ENCODE measurements at places on chromosomes 13 and 19.
A peak's percentile ranks its signal among the peaks of the same experiment; 100 is the strongest.

DNA sequence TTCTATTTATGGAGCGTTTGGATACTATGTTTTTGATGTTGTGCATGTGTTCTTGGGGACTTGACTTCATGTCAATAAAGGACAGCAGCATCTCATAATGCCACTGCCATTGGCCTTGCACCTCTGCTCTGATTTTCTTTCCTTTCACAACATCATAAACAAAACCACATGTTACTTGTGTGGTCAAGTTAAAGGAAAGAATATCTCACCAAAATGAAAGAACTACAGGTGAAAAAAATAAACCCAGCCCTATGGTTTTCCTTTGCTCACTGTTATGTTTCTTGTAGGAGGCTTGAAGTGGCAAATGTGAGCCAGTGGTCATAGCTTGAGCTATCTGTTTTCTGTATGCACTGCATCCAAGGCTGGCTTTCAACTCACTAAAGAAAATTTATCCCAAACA lies 240.4 kb downstream of the KCNRG start:
- DNase-seq: no peak

- DNase-seq: no peak
Measured at GRCh38 chr13:102289606-102290005, 112.2 kb downstream of the FGF14 start.

DNA sequence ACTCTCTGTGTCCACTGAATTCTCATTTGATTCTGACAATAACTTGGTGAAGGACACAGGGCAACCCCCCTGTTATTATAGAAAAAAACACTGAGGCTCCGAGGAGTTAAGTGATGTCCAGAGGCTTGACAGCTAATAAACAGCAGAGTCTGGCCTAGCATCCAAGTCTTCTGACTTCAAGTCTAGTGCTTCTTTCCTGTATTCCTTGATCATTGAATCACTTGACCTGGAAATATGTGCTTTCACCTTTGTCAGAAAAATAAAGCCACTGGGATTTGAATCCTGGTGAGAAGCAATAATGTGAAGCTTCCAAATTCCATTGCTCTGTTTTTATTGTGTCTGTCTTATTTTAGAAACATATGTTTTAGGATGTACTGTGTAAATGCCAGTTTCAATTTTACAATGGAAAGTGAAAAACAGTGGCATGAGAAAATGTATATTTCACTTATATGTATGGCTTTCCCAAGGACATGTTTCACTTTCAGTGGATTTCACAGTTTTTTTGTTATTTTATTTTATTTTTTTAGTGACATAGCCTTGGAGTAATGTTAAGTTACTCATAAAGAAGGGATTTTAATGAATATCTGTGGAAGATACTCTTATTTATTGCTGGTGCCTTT lies 190.2 kb downstream of the GPC6 start:
- DNase-seq: no peak

- DNase-seq: no peak
Measured at GRCh38 chr19:34692549-34692948, 15.1 kb downstream of the ZNF302 start.

GRCh38 chr19:55492362-55492944 lies 4.2 kb downstream of the SSC5D start:
- DNase-seq: no peak

DNA sequence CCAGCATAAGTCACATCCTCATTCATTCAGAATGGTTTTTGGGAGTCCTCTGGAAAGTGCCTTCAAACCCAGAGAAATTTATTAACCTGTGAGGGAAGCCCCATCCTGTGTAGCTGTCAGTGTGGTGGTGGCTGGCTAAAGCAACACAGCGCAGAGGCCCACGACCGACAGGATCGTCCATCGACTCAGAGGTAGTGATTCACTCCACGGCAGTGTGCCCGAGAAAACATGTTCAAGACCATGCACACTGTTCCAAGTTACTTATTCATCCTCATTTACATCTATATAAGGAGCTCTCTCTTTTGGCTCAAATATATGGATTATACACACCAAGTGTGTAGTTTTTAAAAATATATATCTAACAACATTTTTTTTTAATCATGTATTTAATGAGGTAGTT lies 96.3 kb upstream of the SLC15A1 start:
- no peak for DNase-seq

DNA sequence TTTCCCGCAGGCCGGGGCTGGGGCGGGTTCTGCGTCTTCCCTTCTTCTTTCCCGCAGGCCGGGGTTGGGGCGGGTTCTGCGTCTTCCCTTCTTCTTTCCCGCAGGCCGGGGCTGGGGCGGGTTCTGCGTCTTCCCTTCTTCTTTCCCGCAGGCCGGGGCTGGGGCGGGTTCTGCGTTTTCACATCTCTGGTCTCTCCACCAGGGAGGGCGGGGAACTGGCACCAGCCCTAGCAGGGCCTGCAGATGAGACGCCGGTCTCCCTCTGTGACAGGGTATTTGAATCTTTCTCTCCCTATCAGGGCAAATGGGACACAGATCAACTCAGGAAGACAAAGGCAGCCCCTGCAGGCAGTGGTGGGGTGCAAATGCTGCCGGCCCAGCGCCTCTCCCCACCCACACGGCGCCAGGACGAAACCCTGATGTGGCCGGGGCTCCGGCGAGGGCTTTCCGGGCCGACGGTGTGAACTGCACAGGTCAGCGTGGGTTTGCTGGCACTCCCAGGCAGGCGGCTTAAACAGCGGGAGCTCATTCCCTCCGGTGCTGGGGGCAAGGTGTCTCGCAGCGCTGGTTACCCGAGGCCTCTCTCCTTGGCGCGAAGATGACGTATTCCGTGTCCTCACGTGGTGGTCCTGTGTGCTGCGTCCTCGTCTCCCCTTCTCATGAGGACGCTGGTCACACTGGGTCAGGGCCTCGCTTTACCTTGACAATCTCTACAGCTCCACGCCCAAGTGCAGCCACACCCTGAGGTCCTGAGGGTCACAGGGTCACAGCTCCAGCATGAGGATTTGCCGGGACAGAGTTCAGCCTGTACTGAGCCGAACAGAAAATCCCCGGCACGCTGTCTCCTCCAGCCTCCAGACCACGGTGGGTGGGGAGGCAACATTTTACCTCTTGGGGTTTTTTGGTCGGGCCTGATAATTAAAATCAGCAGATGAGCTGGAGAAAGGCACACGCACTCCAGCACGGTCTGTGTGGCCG lies 717 bp upstream of the C13orf46 start:
- DNase-seq: no peak

- no peak for DNase-seq
Measured at GRCh38 chr13:47457626-47458025, 543.4 kb downstream of the SUCLA2 start.

GRCh38 chr19:41844601-41845000 lies at the start of gene LYPD4:
Gene LYPD4 (minus strand): TSS chr19:41844683. CDS start chr19:41839285, 5,398 bp downstream.
- no peak for DNase-seq

DNA sequence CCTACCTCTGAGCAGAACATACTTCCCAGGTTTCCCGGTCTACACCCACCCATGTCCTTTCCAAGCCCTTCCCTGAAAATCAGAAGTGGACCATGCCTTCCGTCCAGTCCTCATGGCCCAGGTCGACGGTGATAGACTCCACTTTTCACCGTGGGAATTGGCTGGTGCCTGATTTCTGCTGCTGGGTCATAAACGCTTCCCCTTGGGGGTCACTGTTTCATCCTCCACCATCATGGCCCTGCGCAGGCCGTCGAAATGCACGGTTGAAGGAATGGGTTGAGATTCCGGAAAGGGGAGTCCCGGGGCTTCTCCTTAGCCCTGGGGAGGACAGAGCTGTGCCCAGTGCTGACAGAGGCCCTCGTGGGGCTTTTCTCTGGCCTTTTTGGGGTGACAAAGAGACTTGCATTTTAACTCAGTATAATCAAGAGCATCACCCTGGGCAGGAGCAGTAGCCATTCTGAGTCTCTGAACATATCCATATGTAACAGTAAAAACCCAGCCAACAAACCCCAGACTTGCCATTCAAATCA lies 75.5 kb downstream of the SOX1 start:
- DNase-seq: no peak

- no peak for DNase-seq
Measured at GRCh38 chr13:57740719-57741118, 109.2 kb downstream of the PCDH17 start.

- no peak for DNase-seq
Measured at GRCh38 chr19:40256512-40256911, 28.6 kb downstream of the AKT2 start.

DNA sequence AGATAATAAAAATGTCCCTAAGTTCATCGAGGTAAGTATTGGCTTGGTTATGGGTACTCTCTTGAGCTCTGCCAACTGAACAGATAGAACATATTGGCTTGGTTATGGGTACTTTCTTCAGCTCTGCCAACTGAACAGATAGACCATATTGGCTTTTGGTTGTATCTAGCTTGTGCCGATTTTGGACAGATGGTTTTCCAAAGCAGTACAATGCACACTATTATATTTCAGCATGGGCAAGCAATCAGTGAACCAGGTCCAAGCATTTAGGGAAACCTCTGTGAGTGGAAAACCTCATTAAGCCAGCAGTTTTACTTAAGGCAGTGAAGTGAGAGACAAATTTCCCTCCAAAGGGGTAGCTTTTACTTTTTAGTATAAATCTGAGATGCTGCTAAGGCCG lies 1440.5 kb upstream of the SPRY2 start:
- no peak for DNase-seq

GRCh38 chr13:19592657-19593180 lies 31.4 kb upstream of the TPTE2 start:
- DNase-seq: no peak

DNA sequence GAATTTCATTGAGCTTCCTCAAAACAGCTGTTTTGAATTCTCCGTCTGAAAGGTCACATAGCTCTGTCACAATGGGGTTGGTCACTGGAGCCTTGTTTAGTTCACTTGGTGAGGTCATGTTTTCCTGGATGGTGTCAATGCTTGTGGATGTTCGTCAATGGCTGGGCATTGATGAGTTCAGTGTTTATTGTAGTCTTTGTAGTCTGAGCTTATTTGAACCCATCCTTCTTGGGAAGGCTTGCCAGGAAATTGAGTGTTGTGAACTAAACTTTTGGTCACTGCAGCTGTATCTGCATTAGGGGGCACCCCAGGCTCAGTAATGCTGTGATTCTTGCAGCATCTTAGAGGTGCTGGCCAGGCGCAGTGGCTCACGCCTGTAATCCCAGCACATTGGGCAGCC lies 22.0 kb downstream of the BLOC1S3 start:
- no peak for DNase-seq

- peak; percentile 75 for DNase-seq
Measured at GRCh38 chr19:532561-533363, 1.2 kb downstream of the CDC34 start.

- DNase-seq: no peak
Measured at GRCh38 chr13:37657134-37657533, 58.6 kb upstream of the POSTN start.

- no peak for DNase-seq
Measured at GRCh38 chr19:39828654-39829032, 5.3 kb downstream of the DYRK1B start.

DNA sequence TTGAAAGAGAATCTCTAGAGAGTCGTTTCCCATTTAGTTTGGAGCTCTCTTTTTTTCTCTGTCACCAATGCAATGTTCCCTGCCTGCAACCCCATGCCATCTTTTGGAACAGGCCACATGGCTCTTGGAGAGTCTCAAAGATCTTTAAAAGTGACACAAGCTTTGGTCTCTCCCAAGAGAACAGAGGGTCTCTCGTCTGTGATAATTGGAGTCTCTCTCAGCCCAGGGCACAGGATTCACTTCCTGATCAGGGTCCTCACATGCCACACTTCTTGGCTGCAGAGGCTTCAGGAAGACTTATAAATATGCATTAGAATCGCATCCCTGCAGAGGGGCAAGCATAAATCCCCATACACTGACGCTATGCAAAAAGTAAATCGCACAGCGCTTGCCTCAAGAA lies 240.5 kb downstream of the IRS2 start:
- DNase-seq: no peak

DNA sequence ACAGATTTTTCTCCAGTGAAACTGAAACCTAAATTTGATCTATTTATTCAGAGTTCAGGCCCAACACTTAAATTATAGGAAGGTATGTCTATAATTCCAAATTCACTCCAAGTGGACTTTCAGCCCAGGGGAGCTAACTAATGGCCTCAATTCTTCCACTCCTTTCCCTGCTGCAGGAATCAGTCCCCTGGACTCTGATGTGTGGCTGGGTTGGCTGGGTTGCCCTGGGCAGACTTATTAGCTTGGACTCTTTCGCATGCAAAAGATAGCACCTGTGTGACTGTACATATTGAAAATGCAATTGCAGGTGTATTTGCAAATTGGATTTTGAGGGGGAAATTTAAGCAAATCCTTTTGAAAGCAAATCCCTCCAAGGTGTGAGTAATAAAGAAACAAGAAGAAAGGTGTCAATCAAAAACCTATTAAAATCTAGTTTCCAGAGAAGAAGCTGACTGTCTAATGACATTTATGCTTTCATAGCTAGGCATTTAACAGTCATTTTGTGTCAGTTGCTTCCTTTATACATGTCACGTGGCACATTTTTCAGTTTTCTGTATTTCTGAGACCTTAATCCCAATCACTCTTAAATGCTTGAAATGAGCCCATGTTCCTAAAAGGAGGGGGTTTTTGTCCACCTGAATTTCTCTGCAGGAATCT lies 42.7 kb downstream of the KLF5 start:
- no peak for DNase-seq

DNA sequence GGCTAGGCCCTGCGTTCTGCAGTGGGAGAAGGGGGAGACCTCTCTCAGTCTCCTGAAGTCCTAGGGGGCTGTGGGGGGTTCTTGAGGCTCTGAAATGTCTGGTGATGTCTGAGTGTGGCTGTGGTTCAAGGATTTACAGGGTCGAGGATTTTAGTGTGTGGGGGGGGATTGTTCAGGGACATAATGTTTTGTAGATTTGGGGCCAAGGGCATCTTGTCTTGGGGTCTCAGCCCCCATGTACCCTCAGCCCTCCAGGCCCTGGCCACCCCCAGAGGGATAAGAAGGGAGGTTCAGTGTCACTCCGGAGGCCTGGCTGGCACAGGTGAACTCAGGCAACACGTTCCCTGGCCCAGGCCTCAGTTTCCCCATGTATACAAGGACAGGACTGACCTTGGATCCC lies 2.4 kb upstream of the APC2 start:
- DNase-seq: no peak

DNA sequence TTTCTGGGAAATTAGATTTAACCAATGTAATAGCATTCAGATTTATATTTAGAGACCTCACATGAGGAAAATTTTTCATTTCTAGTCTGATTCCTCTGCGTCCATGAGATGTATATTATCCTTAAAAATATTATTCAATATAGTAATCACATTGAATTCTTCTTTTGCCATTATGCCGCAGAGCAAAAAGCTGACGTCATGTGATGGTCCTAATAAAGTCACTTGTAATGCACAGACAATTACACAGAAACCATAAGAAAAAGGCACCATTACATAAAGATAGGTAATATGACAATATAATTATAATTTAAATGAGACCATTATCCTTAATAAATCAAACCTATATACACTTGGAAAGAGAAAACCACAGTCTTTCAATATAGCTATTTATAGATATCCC lies 1021.5 kb downstream of the PCDH9 start:
- DNase-seq: no peak

All from C1 segment of cervical spinal cord (tissue), 14 donors.